ENCODE measurements at places on chromosomes 6 and 20. TPM values are rescaled to one million over a fixed set of nuclear protein-coding genes. Genes with fewer than 3 reads are reported as not detected.

Gene ZNF334
- total RNA-seq = 0.97 TPM

Gene SLCO4A1
- total RNA-seq = 5.0 TPM

Gene CDSN
- not detected for total RNA-seq

Gene CST4
- not detected for total RNA-seq

Gene TCF21
- not detected for total RNA-seq

Gene PGC
- total RNA-seq = not detected

Gene NAPB
- 5.0 TPM for total RNA-seq

Gene SNAP25
- 0.25 TPM for total RNA-seq

Gene INSM1
- total RNA-seq = not detected

Gene PTCRA
- not detected for total RNA-seq

Gene KIAA1755
- 0.16 TPM for total RNA-seq

Gene FAM209A
- not detected for total RNA-seq

Gene PKIB
- not detected for total RNA-seq

Gene CFAP206
- not detected for total RNA-seq

Gene RIN2
- total RNA-seq = 97.4 TPM

Gene FKBP1C
- total RNA-seq = 0.38 TPM

Gene C20orf96
- 4.2 TPM for total RNA-seq

Gene MOG
- total RNA-seq = not detected

Gene CSTF1
- total RNA-seq = 44.6 TPM

Gene TFAP2C
- total RNA-seq = under 0.01 TPM

Gene MDFI
- total RNA-seq = 22.8 TPM

Gene PARD6B
- 0.82 TPM for total RNA-seq

Gene HEY2
- under 0.01 TPM for total RNA-seq

Gene SNAI1
- 1.4 TPM for total RNA-seq

Gene DYNLT2
- total RNA-seq = 0.88 TPM

Gene PLCB4
- 11.9 TPM for total RNA-seq
